ENCODE measurements at places on chromosomes 13 and 19. TPM values are rescaled to one million over a fixed set of nuclear protein-coding genes. Genes with fewer than 3 reads are reported as not detected.

Gene ZNF382
- 22.6 TPM for total RNA-seq

Gene GYS1
- total RNA-seq = 47.9 TPM

Gene CBARP
- not detected for total RNA-seq

Gene ZNF91
- 121 TPM for total RNA-seq

Gene ALOX5AP
- 16.3 TPM for total RNA-seq

Gene ADGRL1
- 28.0 TPM for total RNA-seq

Gene TYROBP
- 5.8 TPM for total RNA-seq

Gene LGALS7B
- total RNA-seq = not detected

Gene FBXL3
- 96.5 TPM for total RNA-seq

DNA sequence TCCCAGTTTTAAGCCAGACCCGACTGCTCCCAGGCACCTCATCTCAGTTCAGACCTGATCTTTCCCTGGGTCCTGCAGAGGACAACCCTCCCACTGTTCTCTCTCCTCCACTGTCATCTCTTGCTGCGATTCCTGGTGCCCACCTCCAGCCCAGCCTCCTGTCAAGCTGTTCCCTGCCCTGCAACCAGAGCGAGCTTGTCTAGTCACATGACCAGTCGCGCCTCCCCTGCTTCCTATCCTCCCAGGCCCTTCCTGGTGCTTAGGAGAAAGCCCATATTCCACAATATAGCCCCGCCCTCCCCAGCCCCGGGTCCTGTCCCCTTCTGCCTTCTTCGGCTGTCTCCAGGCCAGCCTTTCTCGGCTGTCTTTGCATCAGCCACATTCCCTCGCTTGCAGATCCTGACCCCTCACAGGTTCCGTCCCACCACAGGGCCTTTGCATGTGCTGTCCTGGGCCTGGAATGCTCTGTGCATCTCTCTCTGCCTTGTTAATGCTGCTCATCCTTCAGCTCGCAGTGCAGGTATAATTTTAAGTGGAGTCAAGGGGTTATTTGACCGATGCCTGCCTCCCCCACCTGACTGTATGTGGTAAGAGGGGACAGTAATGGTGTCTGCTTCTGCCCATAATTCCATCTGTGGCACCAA is 88.8 kb downstream of the IER2 start:
- DNase-seq = no peak

DNA sequence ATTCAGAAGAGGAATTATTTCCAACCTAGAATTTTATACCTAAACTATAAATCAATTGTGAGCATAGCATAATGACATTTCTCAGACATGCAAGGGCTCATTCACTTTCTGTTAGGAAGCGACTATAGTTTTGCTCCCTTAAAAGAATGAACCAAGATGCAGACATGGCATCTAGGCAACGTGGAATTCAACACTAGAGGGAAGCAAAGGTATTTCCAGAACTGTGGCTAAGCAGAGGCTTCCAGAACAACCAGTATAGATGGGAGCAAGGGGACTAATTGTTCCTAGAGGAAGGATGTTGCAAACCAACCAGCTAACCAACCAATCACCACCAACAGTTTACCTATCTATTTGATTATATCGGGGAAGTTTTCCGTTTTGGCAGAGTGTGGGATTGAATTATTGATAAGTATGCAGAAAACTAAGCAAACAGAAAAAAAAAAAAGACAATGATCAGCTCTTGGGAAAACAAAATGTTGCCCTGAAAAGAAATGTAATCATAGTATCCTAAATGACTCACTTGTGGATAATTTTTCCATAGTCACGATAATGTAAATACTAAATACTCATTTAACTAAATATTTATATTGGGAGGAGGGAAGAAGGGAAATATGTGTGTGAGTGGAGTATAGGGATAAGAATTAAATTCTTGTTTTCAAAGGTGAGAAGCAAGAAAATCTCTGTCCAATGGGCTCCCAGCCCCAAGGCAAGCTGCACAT is 21.1 kb downstream of the ARL11 start:
- no peak for DNase-seq

DNA sequence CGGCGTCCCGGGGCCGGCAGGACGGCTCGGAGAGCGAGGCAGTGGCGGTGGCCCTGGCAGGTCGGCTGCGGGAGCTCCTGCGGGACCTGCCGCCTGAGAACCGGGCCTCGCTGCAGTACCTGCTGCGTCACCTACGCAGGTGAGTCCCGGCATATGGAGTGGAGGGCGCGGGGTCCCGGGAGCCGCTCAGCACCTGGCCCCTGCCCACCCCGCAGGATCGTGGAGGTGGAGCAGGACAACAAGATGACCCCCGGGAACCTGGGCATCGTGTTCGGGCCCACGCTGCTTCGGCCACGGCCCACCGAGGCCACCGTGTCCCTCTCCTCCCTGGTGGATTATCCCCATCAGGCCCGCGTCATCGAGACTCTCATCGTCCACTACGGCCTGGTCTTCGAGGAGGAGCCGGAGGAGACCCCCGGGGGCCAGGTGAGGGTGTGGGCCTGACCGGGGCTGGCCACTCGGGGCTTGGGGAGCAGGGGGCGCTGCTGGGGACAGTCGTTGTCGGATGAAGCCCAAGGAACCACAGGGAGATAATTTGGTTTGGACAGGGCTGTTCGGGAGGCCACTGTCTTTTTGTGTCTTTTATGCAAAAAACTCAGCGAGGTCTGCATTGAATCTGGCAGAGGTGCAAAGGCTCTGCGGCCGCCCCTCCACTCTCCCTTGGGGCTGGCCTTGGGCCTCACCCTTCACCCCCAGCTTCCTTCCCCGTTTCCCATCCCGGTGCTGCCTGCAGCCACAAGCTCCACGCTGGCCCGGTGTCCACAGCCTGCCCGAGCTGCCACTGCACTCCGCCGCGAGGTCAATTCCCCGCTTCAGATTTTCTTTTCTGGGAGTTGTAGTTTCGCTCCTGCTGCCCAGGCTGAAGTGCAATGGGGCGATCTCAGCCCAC is 12.0 kb downstream of the POLR2E start:
- peak; percentile 13 for DNase-seq

DNA sequence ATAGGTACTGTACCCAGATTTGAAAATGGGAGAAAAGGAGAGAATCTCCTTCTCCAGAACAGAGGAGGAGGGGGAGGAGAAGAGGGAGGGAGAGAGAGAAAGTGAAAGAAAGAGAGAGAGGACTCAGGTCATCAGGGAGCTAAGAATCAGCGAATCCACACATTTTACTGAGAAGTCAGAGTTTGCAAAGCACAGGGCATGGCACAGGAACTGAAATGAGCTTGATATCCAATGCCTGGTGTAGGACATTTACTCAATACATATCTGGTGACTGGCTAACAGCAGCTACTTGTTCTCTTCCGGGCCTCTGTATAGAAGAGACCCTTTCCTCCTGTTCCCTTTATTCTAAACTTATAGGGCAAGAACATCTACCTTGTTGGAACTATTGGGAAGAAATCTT is 375.1 kb downstream of the KLF5 start:
- no peak for DNase-seq

GRCh38 chr13:107185889-107186288 is 618.0 kb upstream of the ARGLU1 start:
- DNase-seq = no peak

DNA sequence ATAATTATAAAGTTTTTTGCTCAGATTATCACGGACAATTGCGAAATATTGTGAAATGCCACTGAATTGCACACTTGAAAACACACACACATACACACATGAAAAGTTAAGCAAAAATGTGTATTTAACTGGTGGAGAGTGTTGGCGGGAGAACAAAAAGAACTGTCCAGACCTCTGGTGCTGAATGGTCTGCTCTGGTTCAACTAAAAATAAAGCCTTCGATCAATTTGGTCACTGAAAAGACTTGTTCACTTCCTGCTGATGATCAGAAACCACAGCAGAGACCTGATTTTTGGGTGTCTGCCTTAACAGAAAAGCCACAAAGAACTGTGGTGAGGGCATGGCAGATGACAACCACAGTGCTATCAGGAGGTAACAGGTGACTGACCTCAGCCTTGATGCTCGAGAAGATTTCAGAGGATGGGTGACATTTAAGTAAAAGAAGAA is 4.0 kb upstream of the IGFL1 start:
- DNase-seq = peak; percentile 4

GRCh38 chr13:85543144-85543543 is 256.1 kb downstream of the SLITRK6 start:
- DNase-seq = no peak

DNA sequence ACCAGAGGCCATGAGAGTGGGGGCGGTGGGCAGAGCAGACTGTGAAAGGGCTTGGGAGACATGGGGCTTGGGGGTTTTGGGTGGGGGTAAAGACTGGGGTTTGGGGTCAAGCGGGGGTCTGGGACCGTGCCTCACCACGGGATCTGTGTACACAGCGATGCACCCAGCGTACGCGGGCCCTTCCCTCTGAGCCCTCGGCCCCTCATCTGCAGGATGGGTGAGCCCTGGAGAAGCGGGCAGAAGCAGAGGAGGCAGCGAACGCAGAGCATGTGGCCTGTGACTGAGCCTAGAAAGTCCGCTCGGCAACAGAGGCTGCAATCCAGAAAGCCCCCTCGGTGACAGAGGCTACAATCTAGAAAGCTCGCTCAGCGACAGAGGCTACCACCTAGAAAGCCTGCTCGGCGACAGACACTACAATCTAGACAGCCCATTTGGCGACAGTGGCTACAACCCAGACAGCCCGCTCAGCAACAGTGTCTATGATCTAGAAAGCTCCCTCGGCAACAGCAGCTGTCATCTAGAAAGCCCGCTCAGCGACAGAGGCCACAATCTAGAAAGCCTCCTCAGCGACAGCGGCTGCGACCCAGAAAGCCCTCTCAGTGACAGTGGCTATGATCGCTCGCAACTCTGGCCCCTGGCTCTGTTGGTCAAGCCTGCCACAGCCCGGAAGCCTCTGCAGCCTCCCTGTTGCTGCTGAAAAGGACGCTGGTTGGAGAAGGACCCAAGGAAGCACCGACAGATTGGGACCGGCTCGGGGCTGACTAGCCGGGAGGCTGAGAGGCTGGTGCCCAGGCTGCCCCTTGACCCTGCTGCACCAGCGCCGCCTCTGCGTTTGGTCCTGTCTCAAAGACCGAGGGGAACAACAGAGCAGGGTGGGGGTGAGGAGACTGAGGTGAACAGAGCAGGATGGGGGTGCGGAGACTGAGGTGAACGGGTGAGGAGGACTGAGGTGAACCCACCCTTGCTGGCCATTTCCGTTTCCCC is 68.6 kb downstream of the SPACA7 start:
- DNase-seq = no peak

GRCh38 chr19:46818812-46819211 is 30.4 kb upstream of the SLC1A5 start:
- DNase-seq = no peak

- no peak for DNase-seq
These were observed 3.1 kb upstream of the NKPD1 start for GRCh38 chr19:45163751-45164460.

DNA sequence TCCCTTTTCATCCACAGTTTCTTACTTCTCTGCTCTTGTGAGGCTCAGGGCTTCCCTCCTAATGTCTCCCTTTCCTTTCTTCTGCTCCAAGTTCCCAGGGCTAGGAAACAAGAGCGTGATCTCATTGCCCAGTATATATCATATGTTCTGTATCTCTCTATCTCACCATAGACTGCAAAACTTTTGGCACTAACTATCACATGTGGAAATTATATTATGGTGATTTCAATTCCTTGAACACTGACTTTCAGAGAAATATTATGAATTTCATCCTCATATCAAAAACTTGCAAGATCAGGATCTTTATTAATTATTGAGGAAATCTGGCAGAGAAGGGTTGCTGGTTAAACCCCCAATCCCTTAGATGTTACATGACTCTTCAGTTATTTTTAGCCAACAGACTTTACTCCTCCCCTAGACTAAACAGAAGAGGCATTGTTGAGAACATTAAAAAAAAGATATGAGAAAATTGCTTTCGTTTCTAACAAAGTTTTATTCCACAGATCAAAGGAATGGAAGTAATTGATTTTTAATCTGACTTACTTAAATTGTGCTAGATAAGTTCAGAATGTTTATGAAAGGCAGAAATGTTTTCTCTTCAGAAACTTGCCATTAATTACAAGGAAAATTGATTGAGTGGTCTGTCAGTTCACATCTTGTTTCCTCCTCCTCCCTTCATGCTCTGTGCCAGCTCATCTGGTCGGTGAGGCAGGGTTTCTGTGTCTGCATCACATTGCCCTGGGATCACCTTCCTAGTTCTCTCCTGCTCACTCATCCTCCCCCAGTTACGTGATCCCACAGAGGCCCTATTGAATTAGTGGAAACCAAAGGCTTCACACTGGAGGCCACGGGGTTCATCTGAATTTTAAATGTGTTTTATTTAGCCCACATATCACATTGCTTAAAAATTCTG is 378.5 kb downstream of the LMO7 start:
- no peak for DNase-seq

- no peak for DNase-seq
These were observed 7.0 kb downstream of the PRODH2 start for GRCh38 chr19:35805526-35806102.

DNA sequence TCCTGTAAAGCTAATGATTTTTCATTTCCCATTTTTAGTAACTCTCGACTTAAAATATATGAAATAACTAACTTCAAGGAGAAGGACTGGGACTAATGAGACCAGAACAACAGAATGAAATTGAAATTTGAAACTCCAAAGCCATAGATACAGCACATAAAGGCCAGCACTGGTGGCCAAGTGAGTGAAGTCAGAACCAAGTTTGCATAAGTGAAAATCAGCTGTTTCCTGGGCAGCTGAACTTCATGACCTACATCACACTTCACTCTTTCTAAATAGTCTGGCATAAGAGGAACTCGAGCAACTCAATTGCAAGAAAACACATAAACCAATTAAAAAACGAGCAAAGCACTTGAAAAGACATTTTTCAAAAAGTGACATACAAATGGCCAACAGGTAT is 84.5 kb downstream of the DCLK1 start:
- no peak for DNase-seq

- DNase-seq = no peak
These were observed 18.7 kb upstream of the POU2F2 start for GRCh38 chr19:42150911-42151361.

DNA sequence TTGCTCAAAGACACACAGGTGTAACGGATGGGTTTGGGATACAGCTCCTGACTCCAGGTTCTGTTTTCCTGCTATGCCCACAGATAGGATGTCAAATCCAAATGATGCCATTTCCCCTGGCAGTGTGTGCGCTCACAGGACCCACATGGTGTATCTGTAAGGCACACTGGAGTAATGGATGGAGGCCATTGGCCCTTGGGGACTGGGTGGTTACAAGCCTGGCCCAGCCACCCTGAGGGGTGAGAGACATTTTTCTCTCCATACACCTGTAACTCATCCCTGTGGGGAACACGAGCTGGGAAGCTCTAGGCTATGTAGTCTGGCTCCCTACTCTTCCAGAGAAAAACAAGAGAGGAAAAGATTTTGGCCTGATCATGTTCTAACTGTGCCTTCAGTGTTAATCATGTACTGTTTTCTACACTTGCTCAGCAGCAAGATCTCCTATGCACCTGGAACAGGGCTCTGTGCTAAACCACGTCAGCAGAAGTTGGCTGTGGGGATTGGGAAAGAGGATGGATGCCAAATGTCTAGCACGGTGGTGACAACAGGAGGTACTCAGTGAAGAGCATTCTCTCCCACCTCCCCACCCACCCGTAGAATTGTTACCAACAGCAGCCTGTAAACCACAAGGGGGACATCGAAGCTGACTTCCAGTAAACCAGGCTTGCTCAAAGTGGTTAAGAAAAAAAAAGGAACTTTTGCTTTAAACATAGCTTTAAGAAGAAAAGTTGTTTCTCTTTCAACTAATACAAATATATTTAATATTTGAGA is 237.0 kb downstream of the LACC1 start:
- peak; percentile 8 for DNase-seq

- DNase-seq = no peak
These were observed 1729.5 kb upstream of the SPRY2 start for GRCh38 chr13:82070416-82070815.

GRCh38 chr19:44735011-44735410 is 13.5 kb upstream of the BCL3 start:
- DNase-seq = no peak

GRCh38 chr19:4031420-4031819 is 23.9 kb downstream of the PIAS4 start:
- no peak for DNase-seq

All from naive thymus-derived CD8-positive, alpha-beta T cell (primary cell).